ENCODE measurements at places on chromosomes 4 and X.

- DNase-seq = no peak
Measured at GRCh38 chr4:156223985-156224384, 270.3 kb upstream of the CTSO start.

DNA sequence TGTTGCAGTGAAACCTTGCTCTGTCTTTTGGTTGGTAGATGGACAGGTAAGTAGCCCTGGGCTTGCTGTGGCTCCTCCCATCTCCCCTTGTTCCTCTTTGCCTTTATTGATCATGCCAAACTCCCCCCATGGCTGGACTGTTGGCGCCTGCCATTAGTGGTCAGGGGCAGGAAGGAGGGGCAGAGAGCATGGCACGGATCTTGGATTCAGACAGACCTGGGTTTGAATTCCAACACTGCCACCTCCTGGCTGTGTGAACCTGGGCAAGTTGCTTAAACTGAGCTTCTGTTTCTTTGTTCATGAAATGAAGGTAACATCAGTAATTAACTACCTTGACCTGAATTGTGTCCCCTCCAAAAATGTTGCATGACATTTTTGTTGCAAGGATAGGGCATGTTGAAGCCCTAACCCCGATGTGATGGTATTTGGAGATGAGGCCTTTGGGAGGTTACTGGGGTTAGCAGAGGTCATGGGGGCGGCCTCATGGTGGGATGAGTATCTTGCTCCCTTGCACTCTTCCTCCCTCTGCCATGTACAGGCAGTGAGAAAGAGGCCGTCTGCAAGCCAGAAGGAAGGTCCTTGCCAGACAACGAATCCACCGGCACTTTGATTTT, 6.0 kb downstream of the SLC2A9 start:
- peak; percentile 61 for DNase-seq

DNA sequence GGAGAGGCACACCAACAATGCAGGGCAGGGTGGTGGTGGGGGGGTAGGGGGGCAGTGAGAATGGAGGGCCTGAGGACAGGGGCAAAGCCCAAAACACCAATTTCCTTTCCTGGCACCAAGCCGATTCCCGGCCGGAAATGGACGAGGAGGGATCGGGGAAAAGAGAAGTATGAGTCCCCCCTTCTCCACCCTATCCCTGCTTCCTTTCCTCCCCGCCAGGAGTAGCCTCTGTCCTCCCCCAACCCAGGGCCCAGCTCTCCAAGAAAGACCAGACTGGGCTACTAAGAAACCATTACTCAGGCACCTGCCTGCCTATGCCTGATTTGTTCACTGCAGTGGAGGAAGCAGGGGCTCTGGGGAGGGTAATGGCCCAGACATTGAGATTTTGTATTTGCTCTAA, 402 bp downstream of the CCDC120 start:
- no peak for DNase-seq

DNA sequence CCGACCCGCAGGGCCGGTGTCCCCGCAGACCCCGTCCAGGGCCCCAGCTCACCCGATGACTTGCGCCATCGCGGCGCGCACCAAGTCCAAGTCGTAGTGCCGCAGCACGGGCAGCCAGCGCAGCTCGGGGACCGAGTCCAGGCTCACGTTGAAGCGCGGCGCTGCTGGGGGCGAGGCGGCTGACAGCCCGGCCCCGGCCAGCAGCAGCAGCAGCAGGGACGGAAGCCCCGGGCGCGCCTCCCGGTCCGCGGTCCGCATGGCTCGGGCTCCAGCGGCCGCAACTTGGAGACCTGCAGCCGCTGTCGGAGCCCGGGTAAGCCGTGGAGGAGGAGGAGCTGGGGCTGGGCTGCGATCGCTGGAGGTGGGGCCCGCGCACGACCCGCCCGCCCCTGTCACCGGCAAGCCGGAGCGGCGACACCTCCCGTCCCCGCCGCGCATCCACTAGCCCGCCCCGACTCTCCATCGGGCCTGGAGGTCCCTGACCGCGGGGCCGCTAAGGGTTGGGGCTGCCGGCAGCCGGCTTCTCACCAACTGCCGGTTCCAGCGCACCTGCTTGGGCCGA, at the start of gene NAAA:
Gene NAAA (minus strand): TSS at position 322 of the 562 bp plus-strand sequence. CDS start 64 bp downstream, at position 258.
- peak; percentile 88 for DNase-seq

DNA sequence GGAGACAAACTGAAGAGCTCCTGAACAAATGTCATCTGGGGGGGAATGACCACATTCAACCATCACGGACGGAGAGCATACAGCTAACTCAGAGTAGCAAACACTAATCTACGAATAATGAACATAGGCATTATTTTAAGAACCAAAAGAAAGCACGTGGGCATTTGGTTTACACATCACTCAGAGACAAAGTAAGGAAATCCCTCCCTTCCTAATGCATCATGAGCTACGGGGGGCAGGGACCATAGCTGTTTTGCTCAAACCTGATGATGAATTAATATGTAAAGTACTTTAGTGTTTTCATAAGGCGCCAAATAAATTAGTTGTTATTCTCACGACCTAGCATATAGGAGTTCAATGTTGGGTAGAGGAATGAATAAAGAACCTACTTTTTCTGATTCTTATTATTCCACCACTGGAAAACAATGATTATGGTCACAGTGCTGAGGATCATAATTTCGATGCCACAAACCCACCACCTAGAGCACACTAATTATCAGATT, 11.7 kb upstream of the TMEM156 start:
- no peak for DNase-seq

GRCh38 chr4:134622199-134622598, 420.6 kb upstream of the PABPC4L start:
- no peak for DNase-seq

- no peak for DNase-seq
Measured at GRCh38 chr4:166941629-166942028, 292.7 kb downstream of the SPOCK3 start.

DNA sequence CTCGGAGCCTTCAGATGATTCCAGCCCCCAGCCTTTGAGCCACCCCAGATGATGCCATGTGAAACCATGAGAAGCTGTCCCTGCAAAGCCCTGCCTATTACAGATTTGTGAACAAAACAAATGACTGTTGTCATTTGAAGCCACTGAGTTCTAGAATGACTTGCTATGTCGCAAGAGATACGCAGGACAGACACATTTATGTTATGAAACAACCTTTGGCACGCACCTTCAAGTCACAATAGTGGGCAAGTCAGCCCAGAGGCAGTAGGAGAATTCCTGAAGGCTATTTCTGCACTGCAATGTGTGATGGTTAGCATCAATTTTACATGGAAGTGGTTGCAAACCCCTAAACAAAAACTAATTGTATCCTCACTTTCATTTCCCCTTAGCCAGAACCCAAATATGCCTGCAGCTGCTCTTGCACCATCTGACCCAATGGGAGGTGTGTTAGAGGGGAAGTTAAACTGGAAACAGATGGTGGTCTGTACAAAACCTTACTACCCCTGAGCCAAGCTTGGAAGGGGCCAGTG, 174.4 kb upstream of the ATP6AP2 start:
- no peak for DNase-seq

GRCh38 chr4:112196461-112196860, 35.1 kb upstream of the AP1AR start:
- no peak for DNase-seq

GRCh38 chr4:42678512-42678911, 21.6 kb upstream of the ATP8A1 start:
- DNase-seq = no peak

DNA sequence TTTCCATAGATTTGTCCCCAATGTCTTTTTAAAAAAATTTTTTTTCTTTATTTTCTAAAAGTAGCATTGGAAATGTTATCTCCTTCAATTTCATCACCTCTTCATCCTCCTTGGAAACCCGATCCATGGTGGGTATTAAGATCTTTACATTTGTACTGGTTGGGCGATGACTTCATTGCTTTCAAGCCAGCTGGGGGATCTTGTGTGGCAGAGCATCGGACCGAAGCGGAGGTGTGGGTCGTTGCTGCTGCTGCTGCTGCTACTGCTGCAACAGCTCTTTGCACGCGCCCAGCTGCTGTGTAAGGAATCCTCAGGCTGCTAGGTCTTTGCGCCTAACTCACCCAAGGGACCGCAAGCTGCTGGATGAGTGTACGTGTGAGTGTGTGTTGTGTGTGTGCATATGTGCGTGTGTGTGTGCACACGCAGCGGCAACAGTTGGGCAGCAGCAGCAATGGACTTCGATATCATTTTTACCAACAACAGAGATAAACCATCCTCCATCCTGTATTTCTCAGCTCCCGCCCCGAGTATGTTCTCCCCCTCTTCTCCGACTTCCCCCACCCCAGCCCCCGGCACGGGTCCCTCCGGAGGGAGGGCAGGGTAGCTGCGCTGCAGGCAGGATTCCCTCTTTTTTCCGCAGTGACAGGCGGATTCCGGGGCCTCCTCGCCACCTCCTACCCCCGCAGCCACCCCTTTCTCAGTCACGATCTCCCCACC, 768 bp upstream of the CDKL5 start:
- DNase-seq = peak; percentile 24

- no peak for DNase-seq
Measured at GRCh38 chr4:101961144-101961543, 170.6 kb downstream of the BANK1 start.

DNA sequence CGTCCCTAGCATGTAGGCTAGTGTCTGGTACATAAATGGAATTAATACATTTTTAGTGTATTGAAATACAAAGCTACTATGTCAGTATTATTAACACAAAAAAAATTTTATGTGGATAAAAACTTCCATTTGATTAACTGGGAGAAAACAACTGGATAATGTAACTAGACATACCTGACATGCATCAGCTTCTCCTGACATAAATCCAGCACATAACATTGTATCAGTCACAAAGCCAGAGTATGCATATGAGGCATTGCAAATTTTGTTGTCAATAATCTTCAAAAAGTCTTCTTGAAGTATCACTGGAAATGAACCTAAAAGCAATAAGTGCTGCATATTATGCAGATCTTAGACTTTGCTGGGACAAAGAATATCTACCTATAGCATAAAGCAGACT, 16.9 kb downstream of the TMPRSS11B start:
- DNase-seq = no peak

GRCh38 chr4:1834047-1834775, 21.7 kb downstream of the LETM1 start:
- DNase-seq = no peak

DNA sequence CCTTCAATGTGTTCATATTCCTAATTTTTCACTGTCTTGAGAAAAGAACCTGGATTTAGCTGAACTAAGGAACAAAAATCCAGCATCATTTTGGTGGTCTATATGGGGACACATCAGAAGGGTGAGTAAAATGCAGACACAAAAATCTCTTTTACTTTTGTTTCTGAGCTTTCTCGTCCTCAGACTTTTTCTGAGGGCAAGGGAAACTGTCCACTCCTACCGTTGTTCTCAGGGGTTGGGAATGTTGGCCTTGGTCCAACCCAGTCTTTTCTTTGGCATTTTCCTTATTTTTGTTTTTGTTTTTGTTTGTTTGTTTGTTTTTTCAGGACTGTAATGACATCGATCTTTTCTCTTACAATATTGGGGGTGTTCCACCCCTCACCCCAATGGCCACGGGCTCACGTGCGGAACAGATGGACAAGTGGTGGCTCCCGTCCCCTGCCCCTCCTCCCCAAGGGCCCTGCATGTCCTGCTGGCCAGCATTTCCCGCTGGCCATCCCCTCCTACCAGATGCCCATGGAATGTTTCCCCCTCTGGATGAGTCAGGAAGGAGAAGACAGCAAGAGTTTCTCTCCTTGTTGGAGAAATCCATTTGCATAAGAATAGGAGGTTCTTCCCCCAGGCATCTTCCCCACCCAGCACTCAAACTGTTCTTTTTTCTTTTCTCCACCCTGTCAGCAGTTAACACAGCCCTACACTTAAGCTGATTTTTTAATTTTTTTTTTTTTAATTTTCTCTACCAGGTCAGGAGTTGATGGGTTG, 305.4 kb upstream of the NDST4 start:
- DNase-seq = no peak

DNA sequence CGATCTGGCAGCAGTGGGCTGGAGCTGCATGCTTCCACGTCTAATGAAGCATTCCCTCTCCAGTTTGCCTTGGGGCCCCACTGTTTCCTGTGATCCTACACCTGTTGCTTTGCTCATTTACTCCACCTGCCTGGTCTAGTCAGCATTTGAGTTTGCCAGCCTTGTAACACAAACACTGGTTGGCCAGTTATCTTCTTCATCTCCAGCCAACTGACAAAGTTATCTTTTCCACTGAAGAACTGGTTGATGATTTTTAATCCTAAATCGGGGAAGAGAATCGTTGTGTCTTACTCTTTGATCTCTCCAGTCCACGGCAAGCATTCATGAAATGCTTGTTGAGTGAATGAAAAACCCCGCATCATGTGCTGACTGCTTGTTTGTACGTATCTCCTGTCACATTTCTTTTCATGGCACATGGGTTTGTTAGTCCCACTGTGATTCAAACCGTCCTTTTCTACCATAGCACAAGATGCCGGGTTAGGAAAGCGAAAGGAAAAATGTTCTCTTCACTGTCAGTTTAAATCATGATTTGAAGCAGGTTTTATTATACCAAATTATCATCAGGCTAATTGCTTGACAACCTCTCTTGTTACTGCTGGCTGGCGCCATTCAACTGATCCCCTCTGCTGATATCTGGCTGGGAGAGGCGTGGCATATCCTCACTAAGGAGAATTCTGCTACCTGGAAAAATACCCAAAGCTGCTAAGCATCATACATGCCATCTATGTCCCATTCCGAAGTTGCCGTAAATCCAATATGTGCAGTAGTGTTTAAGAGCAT, 144.8 kb downstream of the SHROOM3 start:
- no peak for DNase-seq

DNA sequence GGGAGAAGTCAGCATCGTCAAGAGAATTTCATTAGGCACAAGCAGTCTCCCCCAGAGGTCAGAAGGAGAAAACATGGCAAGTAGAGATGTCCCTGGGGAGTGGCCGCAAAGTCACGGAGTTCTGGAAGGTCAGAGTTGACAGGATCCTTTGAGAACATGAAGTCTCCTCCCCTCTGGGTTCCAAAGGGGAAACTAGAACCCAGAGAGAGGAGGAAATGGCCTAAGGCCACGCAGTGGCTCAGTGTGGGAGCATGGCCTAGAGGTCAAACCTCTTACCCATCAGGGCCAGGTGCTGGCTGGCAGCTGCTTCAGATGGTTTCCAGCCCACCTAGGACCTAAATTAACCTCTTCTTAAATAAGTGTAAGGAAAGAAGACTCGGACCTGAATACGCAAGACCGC, 884 bp downstream of the IDH3G start:
- DNase-seq = no peak

GRCh38 chr4:19913650-19914049, 338.1 kb upstream of the SLIT2 start:
- no peak for DNase-seq

- DNase-seq = no peak
Measured at GRCh38 chrX:152674135-152674534, 24.5 kb upstream of the MAGEA3 start.

GRCh38 chrX:134236626-134237614, at the start of gene CCDC160:
Gene CCDC160 (plus strand): TSS chrX:134237182. CDS start chrX:134244801, 7,619 bp downstream.
- DNase-seq = peak; percentile 17

GRCh38 chr4:82561786-82562563, at the start of gene TMEM150C:
Gene TMEM150C (minus strand): TSS chr4:82561988. CDS start chr4:82504657, 57,331 bp downstream.
- DNase-seq = no peak
